ENCODE measurements at places on chromosomes 3 and 15. TPM values are rescaled to one million over a fixed set of nuclear protein-coding genes. Genes with fewer than 3 reads are reported as not detected.

DNA sequence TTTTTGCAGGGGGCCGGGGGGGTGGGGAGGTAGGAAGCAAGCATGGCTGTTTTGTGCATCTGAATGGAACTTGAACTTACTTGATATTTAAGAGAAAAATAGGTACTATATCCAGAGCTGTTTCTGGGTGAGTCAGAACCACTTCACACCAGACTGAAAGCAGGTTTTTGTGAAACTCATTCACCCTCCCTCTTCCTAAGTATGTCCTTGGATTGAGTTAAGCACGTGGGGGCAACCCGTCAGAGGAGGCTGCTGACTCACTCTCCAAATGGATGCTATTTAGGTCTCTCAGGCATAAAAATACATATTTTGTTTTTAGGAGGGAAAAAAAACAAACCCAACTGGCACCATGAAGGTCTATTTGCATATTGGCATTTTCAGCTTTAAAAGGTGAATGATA, 270.3 kb downstream of the RYR3 start:
- no peak for DNase-seq

DNA sequence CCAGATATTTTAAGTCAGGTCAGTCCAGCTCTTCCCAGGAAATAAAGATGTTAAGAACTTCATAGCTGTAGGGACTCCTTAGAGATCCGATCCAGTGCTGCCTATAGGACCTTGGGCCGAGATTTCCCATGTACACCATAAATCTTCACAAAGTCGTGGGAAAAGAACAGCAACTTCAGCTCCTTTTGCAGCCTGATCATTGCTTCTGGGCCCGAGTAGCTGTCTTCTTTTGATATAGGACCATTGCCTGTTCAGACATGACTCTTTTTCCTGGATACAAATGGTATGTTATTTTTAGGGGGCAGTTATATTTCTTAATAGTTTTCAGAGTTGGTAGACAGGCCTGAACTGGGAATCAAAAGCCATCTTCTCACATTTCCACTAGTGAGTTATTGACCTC, 20.5 kb downstream of the IL1RAP start:
- DNase-seq: no peak

DNA sequence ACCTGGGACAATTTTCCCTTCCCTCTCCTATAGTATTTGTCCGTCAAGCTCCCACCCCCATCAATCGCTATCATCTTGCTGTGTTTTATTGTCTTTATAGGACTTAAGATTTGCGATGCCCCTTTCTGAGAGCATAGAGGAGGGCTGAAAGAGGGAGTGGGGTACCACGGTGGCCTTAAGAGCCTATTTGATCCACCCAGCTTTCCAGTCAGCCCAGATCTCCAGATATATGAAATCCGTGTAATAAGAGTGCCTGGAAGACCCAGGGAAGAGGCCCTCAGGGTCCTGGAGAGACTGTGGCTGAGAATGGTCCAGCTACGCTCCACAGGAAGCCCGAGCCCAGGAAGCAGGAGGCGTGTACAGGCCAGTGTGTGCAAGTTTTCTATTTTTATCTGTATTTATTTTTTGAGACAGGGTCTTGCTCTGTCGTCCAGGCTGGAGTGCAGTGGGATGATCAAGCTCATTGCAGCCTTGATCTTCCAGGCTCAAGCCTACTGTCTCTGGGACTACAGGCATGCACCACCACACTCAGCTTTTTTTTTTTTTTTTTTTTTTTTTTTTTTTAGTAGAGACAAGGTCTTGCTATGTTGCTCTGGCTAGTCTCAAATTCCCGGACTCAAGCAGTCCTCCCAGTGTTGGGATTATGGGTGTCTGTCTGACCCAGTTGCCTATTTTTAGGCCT, 964 bp upstream of the NCKIPSD start:
- no peak for DNase-seq

The SMCO1 gene
- not detected for total RNA-seq

- no peak for DNase-seq
These were observed 29.5 kb upstream of the MGA start for GRCh38 chr15:41630616-41631217.

GRCh38 chr3:50675179-50676030, 678 bp downstream of the DOCK3 start:
- DNase-seq: peak; percentile 81

DNA sequence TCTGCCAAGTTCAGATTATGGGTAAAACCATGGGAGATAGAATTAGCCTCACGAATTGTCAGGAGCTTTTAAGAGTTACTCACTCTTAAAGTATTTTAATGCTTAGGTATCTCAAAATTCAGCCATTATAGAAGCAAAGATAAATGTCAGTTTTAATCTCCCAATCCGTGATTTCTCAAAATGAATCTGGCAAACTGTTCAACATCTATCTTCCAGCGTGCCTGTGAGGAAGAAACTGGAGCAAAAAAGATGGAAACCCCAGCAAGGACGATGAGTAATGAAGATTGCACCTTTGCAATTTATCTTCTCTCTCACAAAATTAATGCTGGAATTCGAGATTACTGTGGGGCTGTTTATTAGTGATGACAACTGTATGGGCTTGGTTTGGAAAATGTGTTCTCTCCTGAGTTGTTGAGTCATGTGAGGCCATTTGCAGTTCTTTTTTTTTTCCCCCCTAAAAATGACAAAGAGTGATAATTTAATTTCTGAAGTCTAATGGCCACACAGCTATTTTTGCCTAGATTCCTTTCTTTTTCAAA, 70.5 kb downstream of the PYDC2 start:
- no peak for DNase-seq

DNA sequence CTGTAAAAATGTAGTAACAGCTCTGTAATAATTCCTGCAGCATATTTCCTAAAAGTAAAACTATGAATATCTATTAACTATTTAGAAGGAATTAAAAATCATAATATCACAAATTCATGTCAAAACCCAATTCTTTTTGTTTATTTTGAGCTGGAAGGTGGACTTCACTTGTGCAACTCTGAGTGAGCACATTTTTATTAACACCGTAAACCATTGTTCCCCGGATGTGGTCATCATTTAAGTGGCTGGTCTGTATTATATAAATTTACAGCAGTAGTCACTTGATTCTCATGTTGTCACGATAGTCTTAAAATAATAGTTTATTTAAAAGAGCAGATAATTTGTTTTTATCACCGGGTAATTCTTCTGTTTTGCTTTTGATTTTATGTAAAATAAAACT, 43.0 kb upstream of the UTS2B start:
- no peak for DNase-seq

The SAMMSON gene
- total RNA-seq: not detected

GRCh38 chr15:65945616-65946015, 76.3 kb downstream of the RAB11A start:
- DNase-seq: peak; percentile 19

- no peak for DNase-seq
These were observed 65.2 kb downstream of the GTPBP8 start for GRCh38 chr3:113055961-113056360.

DNA sequence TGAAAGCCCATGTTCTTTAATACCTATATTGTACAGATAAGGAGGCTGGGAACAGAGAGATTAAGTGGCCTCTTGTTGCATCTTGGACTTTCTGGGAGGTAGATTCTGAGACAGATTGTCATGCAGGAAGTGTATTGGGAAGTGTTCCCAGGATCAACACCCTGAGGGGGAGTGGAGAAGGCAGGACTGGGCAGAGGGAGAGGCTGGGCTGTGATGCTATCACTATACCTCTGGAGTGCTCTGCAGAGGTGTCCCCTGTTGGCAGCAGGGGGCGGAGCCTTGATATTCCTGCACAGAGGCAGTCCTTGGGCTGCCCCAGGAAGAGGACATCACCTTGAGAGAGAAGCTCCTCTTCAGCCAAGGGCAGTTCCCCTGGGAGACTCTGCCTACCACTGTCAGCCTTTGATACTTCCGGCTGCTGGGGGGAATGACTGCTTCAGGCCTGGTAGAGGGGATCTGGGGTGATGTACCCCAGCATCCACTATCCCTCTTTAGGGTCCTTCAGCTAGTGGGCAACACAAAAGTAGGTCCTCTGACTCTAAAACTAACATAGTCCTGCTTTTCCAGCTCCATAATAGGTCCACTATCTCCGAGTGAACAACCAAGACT, 97.4 kb upstream of the RNU6-1 start:
- no peak for DNase-seq

- no peak for DNase-seq
These were observed 197.2 kb downstream of the VGLL3 start for GRCh38 chr3:86793786-86794185.

GRCh38 chr3:163657088-163657487, 1421.2 kb downstream of the SI start:
- no peak for DNase-seq

DNA sequence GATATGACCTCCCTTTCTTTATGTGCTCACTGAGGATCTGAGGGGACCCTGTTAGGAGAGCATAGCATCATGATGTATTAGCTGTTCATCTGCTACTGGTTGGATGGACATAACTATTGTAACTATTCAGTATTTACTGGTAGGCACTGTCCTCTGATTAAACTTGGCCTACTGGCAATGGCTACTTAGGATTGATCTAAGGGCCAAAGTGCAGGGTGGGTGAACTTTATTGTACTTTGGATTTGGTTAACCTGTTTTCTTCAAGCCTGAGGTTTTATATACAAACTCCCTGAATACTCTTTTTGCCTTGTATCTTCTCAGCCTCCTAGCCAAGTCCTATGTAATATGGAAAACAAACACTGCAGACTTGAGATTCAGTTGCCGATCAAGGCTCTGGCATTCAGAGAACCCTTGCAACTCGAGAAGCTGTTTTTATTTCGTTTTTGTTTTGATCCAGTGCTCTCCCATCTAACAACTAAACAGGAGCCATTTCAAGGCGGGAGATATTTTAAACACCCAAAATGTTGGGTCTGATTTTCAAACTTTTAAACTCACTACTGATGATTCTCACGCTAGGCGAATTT, 14.9 kb downstream of the GREM1 start:
- DNase-seq: no peak

DNA sequence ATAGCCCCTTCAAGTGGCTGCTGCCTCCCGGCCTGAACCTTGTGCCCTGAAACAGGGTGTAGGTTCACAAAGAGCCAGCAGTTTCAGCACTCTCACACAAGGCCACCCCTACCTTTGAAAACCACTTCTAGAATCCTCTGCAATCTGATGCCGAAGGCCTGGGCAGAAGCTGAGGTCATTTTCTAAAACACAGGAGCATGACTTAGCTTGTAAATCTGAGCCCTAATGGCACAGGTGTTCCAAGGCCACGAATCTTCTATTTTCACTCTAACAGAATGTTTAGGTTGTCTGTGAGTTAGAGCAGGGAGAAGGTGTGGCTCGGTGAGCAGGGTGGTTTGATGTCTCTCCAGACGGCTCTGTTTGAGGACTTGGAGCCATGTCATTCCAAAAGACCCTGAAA, 62.3 kb downstream of the SYNM start:
- no peak for DNase-seq

The SLC9C1 gene
- total RNA-seq: not detected

GRCh38 chr3:179958759-179959158, 78.0 kb downstream of the PEX5L start:
- DNase-seq: no peak

DNA sequence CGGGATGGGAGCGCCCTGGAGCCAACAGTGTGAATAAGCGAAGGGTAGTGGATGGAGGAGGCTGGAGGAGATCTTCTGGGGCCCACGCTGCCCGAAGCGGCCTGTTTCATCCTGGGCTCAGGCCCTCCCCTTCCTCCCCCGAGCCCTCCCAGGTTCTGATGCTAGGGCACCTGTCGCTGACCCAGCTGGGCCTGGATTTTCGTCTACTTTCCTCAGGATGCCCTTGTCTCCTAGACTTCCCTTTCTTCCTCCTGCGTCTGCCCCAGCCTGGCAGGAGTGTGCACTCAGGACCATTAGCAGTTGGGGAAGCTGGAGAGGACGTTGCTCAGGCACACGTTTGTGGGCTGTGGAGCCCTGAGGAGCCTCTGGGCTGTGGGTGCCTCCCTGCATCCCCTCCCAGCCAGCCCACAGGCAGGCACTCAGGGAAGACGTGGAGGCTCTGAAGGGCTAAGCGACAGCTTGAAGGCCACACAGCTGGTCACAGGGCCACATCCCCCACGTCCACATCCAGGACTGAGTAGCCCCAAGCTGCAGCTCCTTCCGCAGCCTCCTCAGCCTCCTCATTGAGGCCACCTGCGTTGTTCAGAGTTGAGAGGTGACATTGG, 23.9 kb upstream of the PIGZ start:
- peak; percentile 50 for DNase-seq

GRCh38 chr3:86774082-86774691, 216.8 kb downstream of the VGLL3 start:
- no peak for DNase-seq

DNA sequence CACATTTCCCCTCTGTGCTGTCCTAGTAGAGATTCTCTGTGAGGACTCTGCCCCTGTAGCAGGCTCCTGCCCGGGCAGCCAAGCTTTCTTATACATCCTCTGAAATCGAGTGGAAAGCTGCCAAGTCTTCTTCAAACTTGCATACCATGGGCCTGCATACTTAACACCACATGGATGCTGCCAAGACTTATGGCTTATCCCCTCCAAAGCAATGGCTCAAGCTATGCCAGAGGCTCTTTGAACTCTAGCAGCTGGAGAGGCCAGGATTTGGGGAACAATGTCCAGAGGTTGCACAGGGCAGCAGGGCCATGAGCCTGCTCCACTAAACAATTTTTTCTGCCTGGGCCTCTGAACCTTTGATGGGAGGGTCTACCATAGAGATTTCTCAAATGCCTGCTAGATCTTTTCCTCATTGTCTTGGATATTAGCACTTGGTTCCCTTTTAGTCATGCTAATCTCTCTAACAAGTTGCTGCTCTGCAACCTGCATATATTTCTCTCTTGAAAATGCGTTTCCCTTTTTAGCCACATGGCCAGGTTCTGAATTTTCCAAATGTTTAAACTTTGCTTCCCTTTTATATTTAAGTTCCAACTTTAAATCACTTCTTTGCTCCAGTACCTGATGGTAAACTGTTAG, 6.1 kb upstream of the PLSCR4 start:
- no peak for DNase-seq

GRCh38 chr15:29225534-29226234, 43.9 kb downstream of the NSMCE3 start:
- no peak for DNase-seq

The ISG20 gene
- total RNA-seq: 171 TPM

The HTR3E gene
- total RNA-seq: not detected

The GOLGA8G gene
- total RNA-seq: not detected

DNA sequence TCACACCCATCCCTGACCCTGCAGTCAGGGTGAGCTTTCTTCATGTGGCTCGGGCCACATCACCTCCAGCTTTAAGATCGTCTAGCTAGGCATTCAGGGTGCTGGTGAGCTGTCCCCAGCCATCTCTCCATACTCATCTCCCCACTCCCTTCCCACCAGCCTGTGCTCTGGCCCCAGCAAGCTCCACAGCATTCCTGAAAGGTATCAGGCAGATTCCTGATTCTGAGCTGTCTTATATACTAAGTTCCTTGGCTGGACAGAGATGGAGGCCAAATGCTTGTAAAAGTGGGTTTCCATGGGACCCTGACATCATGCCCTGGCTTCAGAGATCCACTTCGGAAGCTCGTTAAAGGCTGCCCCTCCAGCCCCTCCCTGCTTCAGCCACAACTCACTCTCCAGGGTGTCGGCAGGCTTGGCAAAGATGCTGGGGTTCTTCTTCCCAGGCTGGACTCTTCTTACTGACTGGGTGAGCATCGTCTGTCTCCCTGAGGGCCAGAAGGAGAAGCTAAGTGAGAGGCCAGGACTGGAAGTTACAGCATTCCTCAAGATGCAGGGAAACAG, 3.9 kb downstream of the CILP start:
- DNase-seq: no peak

The FOXB1 gene
- total RNA-seq: not detected

Data from spleen (tissue), 13 donors.